ENCODE measurements at places on chromosomes 11 and 22. TPM values are rescaled to one million over a fixed set of nuclear protein-coding genes. Genes with fewer than 3 reads are reported as not detected.

Gene DCHS1
- 0.51 TPM for total RNA-seq

Gene MIEF1
- total RNA-seq: 46.9 TPM

Gene ANO5
- not detected for total RNA-seq

Gene WT1
- total RNA-seq: not detected

Gene C11orf16
- total RNA-seq: not detected

Gene BIK
- total RNA-seq: 3.1 TPM

Gene GNB1L
- 14.7 TPM for total RNA-seq

- no peaks in the 10 kb centered on the region for H3K36me3 ChIP-seq
- H3K4me3 ChIP-seq: no peak overlapping the region
- H3K27me3 ChIP-seq: peaks cover 49% of the 10 kb centered on the region
- H3K4me1 ChIP-seq: peaks cover 22% of the 10 kb centered on the region
- DNase-seq: no peak
Measured at GRCh38 chr11:57458060-57458409, 2.3 kb upstream of the RTN4RL2 start.

DNA sequence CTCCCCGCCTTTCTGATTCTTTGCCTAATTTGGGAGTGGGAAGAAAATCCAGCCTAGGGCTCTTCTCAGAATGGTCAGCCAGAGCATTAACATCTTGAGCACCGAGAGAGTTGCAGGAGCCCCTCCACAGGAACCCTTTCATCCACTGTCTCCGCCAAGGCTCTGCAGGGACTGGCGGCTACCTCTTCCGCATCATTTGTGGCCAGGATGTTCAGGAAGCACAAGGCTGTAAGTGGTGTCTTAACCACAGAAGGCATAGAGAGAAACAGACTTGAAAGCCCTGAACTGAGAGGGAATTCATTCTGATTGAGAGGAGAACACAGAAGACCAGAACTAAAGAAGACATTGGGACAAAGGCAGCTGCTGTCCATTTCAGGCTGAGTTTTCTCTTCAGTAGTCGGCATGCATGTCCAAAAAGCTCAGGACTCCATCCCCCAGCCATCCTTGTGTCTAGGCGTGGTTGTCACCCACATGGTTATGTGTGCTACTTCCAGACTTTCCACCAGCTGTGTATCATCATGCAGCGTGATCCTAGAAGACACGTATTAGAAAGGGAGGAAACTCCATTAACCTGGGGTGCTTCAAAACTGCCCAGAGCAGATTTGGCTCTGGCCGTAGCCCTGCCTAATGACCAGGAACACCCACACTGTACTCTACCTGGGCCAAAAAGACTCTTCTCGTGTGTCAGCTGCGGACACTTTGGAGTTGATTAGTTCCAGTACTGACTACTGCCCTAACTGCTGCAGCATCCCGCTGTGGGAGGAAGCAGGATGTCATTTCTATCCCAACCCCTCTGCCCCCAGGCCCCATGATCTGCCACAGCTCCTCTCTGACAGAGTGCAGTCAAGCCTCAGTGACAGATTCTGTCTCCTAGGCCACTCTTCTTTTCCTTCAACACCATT is 725.1 kb downstream of the NTM start:
- H3K27me3 ChIP-seq: no peaks in the 10 kb centered on the region
- DNase-seq: no peak
- H3K4me1 ChIP-seq: no peaks in the 10 kb centered on the region
- no peaks in the 10 kb centered on the region for H3K36me3 ChIP-seq
- H3K27ac ChIP-seq: no peak overlapping the region

GRCh38 chr22:23518376-23519187 is 61.5 kb downstream of the IGLL1 start:
- no peaks in the 10 kb centered on the region for H3K36me3 ChIP-seq
- no peaks in the 10 kb centered on the region for H3K4me1 ChIP-seq
- no peak overlapping the region for H3K4me3 ChIP-seq

- peaks cover 22% of the 10 kb centered on the region for H3K36me3 ChIP-seq
- no peak overlapping the region for H3K27ac ChIP-seq
- H3K4me3 ChIP-seq: no peak overlapping the region
- H3K27me3 ChIP-seq: no peaks in the 10 kb centered on the region
- DNase-seq: no peak
Measured at GRCh38 chr22:21698430-21699329, 32.9 kb downstream of the PPIL2 start.

GRCh38 chr11:44968510-44968909 is 17.8 kb upstream of the TP53I11 start:
- H3K4me1 ChIP-seq: no peaks in the 10 kb centered on the region
- H3K4me3 ChIP-seq: no peak overlapping the region
- no peaks in the 10 kb centered on the region for H3K36me3 ChIP-seq
- H3K27me3 ChIP-seq: peaks cover 1% of the 10 kb centered on the region

DNA sequence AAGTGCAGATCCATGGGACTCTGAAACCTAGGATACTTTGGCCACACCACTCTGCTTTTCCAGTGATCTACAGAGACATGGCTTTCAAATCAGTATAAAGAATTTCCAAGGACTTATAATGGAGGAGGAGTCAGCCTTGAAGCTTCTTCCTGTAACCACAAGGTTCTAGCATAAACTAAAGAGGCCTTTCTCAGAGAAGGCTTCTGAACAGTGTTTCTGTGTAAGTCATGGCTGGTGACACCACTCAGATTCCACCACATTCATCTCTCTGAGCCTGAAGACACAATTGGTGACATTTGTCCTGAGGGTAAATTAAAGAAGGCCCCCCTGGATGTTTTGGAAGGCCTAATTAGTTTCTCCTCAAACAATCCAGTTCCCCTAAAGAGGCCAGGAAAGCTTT is 29.0 kb upstream of the ADORA2A start:
- H3K27ac ChIP-seq: peak overlapping the region; percentile 53
- H3K4me3 ChIP-seq: no peak overlapping the region
- peaks cover 50% of the 10 kb centered on the region for H3K36me3 ChIP-seq

DNA sequence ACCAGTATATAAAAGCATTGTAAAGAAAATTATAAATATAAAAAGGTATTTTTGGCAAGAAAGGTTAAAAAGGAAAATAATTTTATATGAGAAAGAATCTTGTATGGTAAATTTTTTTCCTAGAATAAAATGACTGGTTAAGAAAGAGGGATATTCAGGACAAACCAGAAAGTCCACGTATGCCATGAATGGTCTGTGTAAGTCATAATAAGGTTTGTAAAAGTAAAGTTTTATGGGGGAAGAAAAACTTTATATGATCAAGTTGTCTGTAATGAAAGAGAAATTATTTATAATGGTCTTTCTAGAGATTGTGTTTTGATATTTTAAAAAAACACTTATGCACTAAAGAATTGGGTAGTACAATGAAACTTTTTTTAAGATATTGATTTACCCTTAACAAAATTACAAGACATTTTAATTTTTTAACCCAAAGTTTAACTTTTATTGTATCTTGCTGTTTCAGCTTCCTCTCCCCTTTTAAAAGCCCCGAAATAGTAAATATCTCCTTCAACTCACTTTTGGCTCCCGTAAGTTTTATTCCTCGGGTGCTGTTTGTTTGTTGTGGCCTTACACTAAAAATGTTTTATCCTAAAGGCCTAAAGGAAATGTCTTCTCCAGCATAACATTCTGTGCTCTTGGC is 47.7 kb downstream of the AMOTL1 start:
- H3K27me3 ChIP-seq: peaks cover 2% of the 10 kb centered on the region
- H3K36me3 ChIP-seq: no peaks in the 10 kb centered on the region
- H3K4me1 ChIP-seq: no peaks in the 10 kb centered on the region
- no peak overlapping the region for H3K27ac ChIP-seq
- no peak overlapping the region for H3K4me3 ChIP-seq
- DNase-seq: no peak

DNA sequence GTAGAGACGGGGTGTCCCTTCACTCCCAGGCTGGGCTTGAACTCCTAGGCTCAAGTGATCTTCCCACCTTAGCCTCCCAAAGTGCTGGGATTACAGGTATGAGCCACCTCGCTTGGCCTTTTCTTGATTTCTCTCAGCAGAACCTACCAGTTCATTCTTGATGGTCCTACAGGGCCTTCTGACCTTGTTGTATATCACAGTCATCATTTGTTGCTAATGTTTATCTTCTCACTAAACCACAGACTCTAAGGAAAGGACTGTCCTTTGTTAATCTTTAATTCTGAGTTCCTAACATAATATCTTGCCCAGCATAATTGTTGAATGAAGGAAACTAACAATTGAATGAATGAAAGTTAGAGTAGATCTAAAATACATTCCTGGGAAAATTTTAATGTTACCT is 22.0 kb upstream of the ZC3H12C start:
- peaks cover 26% of the 10 kb centered on the region for H3K27me3 ChIP-seq
- peaks cover 19% of the 10 kb centered on the region for H3K4me1 ChIP-seq
- no peak overlapping the region for H3K27ac ChIP-seq
- no peak overlapping the region for H3K4me3 ChIP-seq
- DNase-seq: no peak

DNA sequence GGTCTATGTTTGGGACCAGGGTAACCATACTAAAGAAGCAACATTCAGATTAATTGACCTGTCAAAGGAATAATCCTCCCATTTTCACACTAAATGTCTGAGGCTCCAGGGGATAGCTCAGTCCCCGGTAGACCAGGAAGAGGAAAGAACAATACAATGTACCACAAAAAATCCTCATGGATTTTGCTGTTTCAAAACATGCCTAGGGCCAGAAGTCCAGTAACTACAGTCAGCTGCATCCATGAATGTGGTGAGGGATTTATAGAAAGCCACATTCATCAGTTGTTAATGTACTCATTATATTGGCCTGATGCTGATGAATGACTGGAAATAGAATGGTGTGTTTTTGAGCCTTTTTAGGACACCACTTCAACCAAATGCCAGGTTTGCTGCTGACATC is 6.9 kb upstream of the ETS1 start:
- no peaks in the 10 kb centered on the region for H3K36me3 ChIP-seq
- peaks cover 14% of the 10 kb centered on the region for H3K4me1 ChIP-seq
- no peak for DNase-seq
- H3K27ac ChIP-seq: no peak overlapping the region
- H3K27me3 ChIP-seq: peaks cover 21% of the 10 kb centered on the region

DNA sequence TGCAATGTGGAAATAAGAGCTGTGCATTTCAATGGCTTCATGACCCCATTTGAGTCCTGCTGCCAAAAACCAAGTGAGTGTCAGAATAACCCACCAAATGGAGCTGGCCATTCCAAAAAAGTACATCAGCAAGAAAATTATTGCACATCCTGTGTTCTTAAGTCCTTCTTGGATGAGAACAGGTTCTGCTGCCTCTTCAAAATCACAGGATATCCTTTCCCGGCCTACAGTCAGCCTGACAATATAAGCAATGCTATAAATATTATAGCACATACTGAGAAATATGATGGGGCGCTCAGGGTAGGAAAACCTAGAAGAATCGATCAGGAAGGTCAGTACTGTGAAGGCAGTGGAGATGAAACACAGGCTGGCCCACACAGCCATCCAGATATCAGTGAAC is 3.5 kb downstream of the FZD4 start:
- no peak overlapping the region for H3K4me3 ChIP-seq
- no peak overlapping the region for H3K27ac ChIP-seq
- no peaks in the 10 kb centered on the region for H3K36me3 ChIP-seq
- peaks cover 55% of the 10 kb centered on the region for H3K27me3 ChIP-seq
- no peak for DNase-seq
- peaks cover 10% of the 10 kb centered on the region for H3K4me1 ChIP-seq

DNA sequence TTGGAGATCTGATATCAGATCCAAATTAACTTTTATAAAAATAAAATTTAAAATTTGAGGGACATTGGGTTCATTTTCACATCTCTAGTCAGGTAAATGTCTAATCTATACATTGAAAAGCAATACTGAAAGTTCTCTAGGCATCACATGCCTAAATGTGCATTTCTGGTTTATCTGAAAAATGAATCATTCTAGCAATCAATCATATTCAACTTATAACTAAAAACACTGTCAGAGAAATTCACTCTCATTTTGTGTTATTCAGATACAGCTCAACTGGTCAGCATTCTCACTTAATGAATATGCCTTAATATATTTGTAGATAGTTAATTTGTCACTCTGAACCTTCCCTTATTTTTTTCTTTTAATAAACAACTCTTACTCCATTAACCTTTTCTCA is 243.2 kb downstream of the CASP12 start:
- H3K4me1 ChIP-seq: peaks cover 41% of the 10 kb centered on the region
- H3K27ac ChIP-seq: no peak overlapping the region
- H3K36me3 ChIP-seq: peaks cover 7% of the 10 kb centered on the region
- H3K4me3 ChIP-seq: no peak overlapping the region
- no peak for DNase-seq

- H3K27me3 ChIP-seq: peaks cover 4% of the 10 kb centered on the region
- H3K4me3 ChIP-seq: no peak overlapping the region
- DNase-seq: peak; percentile 34
- H3K27ac ChIP-seq: no peak overlapping the region
- H3K36me3 ChIP-seq: no peaks in the 10 kb centered on the region
Measured at GRCh38 chr11:17528181-17528691, 16.0 kb downstream of the USH1C start.

- no peak overlapping the region for H3K27ac ChIP-seq
- H3K4me3 ChIP-seq: no peak overlapping the region
- DNase-seq: no peak
- no peaks in the 10 kb centered on the region for H3K4me1 ChIP-seq
Measured at GRCh38 chr22:48780597-48781277, 1046.9 kb downstream of the BRD1 start.
